ENCODE measurements at places on chromosomes 11 and 22. TPM values are rescaled to one million over a fixed set of nuclear protein-coding genes. Genes with fewer than 3 reads are reported as not detected.

Gene TMPRSS6
- polyA plus RNA-seq = 3.1 TPM

Gene MS4A4A
- 2.2 TPM for polyA plus RNA-seq

Gene TCF20
- polyA plus RNA-seq = 8.1 TPM

DNA sequence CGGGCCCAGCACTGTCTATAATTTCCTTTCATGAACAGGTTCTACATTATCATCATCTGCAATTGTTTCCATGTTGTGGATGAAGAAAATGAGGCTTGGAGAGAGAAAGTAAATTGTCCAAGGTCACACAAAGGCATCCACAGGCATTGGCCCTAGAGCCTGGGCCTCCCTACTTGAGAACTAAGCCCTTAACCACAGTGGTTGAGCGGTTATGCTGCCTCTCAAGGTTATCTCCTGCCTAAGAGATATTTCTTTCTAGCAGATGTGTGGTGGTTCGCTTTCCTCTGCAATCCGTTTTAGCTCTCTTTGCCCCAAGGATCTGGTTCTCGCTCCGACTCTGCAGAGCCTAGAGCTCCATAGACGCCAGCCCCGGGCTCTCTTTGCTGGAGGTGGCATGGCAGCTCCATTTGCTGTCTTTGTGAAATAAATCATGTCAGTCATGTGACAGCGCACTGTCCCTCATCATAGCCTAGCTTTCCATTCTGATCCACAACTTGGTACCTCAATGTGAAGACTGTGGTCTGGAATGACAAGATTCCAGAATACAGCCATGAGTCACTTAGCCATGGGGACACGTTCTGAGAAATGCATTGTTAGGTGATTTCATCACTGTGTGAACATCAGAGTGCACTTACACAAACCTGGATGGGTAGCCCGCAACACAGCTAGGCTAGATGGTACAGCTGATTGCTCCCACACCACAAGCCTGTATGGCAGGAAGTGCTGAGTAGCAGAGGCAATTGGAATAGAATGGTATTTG, 27.2 kb downstream of the RPS6KA4 start:
- no peak overlapping the region for H3K27ac ChIP-seq
- H3K36me3 ChIP-seq = no peaks in the 10 kb centered on the region
- DNase-seq = no peak
- no peak overlapping the region for H3K4me3 ChIP-seq
- no peaks in the 10 kb centered on the region for H3K4me1 ChIP-seq
- no peaks in the 10 kb centered on the region for H3K27me3 ChIP-seq

- no peaks in the 10 kb centered on the region for H3K4me1 ChIP-seq
- no peak overlapping the region for H3K4me3 ChIP-seq
- no peak for DNase-seq
These were observed 95.9 kb downstream of the CADM1 start for GRCh38 chr11:115408036-115408921.

DNA sequence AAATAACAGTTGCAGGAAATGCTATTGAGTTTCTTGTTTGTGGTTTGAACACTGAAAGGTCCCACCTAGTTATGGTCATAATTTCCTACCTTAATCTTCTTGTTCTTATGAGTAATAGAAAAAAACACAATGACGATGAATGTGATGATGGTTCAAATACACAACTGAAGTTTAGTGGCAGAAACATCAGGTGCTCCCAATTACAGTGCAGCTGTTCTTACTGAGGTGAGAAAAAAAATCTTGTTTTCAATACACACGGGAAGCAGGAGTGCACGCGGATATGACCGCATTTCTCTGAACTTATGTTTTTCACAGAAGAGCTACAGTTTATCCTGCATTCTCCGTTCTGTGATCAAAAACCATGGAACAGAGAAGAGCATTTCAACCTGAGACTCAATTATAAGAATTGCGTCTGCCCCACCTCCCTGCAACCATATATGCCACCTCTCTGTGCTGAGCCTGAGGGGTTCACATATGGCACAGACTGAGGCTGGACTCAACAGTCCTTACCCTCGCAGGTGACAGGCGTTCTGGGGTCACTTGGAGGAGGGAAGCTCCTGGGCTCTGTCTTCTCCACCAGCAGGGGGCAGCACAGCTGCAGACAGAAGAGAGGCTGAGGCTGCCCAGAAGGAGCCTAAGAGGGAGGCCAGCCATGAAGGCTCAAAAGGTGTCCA, 99.7 kb upstream of the IGLL5 start:
- peak; percentile 82 for DNase-seq
- H3K4me3 ChIP-seq = no peak overlapping the region
- H3K4me1 ChIP-seq = no peaks in the 10 kb centered on the region
- H3K36me3 ChIP-seq = no peaks in the 10 kb centered on the region
- no peak overlapping the region for H3K27ac ChIP-seq
- no peaks in the 10 kb centered on the region for H3K27me3 ChIP-seq

- no peak for DNase-seq
- no peaks in the 10 kb centered on the region for H3K36me3 ChIP-seq
- no peaks in the 10 kb centered on the region for H3K27me3 ChIP-seq
- no peak overlapping the region for H3K4me3 ChIP-seq
- H3K27ac ChIP-seq = no peak overlapping the region
These were observed 62.2 kb upstream of the ADA2 start for GRCh38 chr22:17281440-17281841.

GRCh38 chr11:75939992-75940391, 125.0 kb downstream of the UVRAG start:
- H3K4me3 ChIP-seq = no peak overlapping the region
- H3K36me3 ChIP-seq = no peaks in the 10 kb centered on the region
- no peak overlapping the region for H3K27ac ChIP-seq
- no peaks in the 10 kb centered on the region for H3K4me1 ChIP-seq

- no peaks in the 10 kb centered on the region for H3K4me1 ChIP-seq
- no peaks in the 10 kb centered on the region for H3K36me3 ChIP-seq
- H3K27me3 ChIP-seq = no peaks in the 10 kb centered on the region
- H3K27ac ChIP-seq = no peak overlapping the region
These were observed 73.7 kb upstream of the AMOTL1 start for GRCh38 chr11:94694309-94695060.

- no peaks in the 10 kb centered on the region for H3K36me3 ChIP-seq
- H3K27me3 ChIP-seq = no peaks in the 10 kb centered on the region
- no peak overlapping the region for H3K4me3 ChIP-seq
- no peak for DNase-seq
- no peak overlapping the region for H3K27ac ChIP-seq
- H3K4me1 ChIP-seq = no peaks in the 10 kb centered on the region
These were observed 452.3 kb downstream of the RAB38 start for GRCh38 chr11:87722756-87723565.

GRCh38 chr11:83317757-83318690, 31.9 kb upstream of the CCDC90B start:
- H3K4me1 ChIP-seq = peaks cover 3% of the 10 kb centered on the region
- no peak overlapping the region for H3K4me3 ChIP-seq

- H3K27me3 ChIP-seq = no peaks in the 10 kb centered on the region
- DNase-seq = no peak
- no peak overlapping the region for H3K27ac ChIP-seq
- no peak overlapping the region for H3K4me3 ChIP-seq
These were observed 118.9 kb downstream of the CACNA1I start for GRCh38 chr22:39689421-39689820.

DNA sequence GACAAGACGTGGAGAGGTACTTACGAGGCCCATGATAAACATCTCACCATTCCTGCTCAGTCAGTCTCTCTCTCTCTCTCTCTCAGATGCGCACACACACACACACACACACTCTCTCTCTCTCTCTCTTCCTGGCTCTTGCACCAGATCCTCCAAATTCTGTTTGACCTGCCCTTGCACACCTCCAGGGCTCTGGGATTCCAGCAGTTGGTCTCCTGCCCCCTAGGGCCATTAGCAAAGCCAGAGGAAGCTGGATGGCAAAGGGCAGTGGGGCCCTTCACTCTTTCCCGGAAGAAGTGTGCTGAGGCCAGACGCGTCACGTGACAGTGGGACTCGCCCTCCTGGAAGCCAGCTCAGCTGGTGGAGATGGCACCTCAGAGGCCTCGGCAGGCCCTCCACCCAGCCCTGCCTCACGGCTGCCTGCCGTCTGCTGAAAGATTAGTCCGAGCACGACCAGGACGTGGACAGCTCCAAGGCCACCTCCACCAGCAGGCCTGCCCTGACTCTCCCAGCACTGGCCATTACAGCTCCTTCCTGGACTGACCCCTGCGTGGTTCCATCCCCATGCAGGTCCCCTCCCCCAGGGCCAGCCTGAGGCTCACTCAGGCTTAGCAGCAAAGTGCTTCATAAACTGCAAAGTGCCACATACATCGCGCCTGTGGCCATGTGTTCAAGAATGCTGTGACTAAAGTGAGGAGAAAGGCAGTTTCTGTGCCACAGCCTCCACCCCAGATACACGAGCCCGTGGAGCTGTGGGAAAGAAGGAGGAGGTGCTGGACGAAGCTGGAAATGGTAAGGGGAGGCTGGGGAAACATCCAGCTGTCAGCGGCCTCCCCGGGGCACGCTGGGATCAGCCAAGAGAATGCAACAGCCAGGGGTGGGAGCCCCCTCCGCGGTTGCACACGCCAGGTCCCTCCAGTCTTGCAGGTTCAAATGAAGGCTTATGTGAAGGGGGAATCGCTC, 3.7 kb downstream of the PDGFB start:
- peak overlapping the region; percentile 47 for H3K4me3 ChIP-seq
- peak overlapping the region; percentile 93 for H3K27ac ChIP-seq
- no peaks in the 10 kb centered on the region for H3K36me3 ChIP-seq
- peak; percentile 78 for DNase-seq

DNA sequence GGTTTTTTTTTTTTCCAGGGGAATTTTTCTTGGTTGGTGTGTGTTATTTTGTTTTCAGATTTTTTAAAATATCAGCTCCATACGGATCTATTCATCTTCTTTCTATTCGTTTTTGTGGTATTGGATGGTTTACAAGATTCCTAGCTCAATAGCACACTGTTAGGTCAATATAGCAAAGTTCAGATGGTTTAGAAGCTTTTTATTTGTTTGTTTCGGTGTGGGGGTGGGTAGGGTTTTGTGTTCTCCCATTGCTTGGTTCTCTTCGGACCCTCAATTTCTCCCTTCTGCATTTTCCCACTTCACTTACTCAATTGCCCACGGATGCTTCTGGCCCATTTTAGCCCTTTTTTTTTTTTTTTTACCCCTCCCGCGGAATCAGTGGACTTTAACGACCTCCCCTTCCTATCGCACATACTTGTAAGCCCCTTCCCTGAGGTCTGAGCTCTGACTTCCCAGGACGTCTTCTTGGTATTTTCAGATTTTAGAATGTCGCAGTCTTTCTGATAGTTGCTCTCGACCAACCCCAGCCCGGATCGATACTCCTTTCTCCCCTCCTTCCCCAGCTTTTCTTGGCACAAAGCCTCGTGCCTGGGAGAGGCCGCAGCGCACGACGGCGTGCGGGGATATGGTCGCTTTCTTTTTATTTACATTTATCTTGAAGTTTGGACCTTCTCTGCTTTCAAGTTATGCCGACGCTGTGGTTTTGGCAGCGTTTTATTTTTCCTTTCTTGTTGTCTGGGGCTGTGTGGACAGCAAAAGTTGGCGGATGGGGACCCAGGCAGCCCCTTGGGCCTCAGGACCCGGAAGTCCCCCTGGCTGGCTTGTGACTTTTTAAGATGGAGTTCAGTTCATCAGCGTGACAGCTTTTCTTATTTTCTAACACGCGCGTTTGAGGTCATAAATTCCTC, 4.4 kb upstream of the SPDYC start:
- peak overlapping the region; percentile 14 for H3K4me3 ChIP-seq
- H3K27me3 ChIP-seq = no peaks in the 10 kb centered on the region
- peak overlapping the region; percentile 1 for H3K27ac ChIP-seq
- DNase-seq = no peak
- no peaks in the 10 kb centered on the region for H3K4me1 ChIP-seq

Data from pancreas (tissue), 10 donors.